ENCODE measurements at places on chromosomes 13 and 19.

GRCh38 chr19:3778104-3778867 lies 6.3 kb upstream of the RAX2 start:
- no peak for DNase-seq

- DNase-seq, result no peak
These were observed 31.4 kb downstream of the PHF11 start for GRCh38 chr13:49527123-49527522.

- no peak for DNase-seq
These were observed 243.0 kb downstream of the PCDH17 start for GRCh38 chr13:57874530-57874929.

DNA sequence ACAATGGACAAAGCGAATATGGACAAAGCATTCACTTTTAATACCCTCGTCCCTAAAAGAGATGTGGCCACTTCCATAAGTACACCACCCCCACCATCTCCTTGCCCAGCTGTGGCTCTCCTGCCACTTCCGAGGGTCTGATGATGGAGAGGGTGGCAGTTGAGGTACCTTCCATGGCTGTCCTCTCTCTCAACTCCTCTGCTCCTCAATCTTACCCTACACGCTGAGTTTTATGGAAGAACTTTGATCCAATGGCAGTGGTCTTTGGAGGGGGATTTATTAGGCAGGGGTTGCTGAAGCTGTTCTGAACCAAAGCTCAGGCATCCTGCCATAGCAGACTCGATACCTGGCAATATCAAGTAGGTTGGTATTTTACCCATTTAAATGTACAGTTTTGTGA lies 413.0 kb downstream of the TSHZ3 start:
- no peak for DNase-seq

DNA sequence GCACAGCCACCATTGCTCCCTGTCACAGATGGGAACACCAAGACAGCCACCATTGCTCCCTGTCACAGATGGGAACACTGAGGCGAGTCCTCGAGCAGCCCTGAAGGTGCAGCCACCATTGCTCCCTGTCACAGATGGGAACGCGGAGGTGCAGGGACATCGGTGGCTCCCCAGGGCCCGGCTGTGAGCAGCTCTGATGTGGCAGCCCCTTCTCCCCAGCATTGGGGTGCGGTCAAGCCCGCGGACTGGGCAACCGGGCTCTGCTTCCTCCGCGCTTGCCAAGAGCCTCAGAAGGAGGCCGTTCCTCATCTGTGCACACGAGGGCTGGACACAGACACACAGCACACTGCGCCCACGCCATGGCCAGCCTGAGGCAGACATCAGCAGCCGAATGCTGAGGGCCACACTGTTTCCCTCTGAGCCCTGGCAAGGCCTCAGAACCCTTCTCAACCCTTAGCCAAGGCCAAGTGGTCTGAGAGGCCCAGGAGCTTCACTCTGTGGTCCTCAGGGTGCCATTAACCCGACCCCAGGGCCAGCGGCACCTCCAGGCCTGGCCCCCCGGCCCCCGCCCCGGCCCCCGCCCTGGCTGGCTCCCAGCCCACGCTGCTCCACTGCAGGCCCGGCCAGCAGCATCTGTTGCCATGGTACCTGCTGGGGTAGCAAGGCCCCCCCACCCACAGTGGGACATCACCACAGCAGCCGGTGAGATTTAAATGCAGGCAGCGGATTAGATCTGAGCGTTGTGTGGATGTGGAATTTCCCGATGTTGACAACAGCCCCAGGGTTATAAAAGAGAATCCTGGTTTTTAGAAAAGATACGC lies 18.4 kb downstream of the C2CD4C start:
- no peak for DNase-seq
